ENCODE measurements at places on chromosomes 7 and 10. TPM values are rescaled to one million over a fixed set of nuclear protein-coding genes. Genes with fewer than 3 reads are reported as not detected.

Gene PRPS1L1
- not detected for total RNA-seq

Gene FOXI2
- 0.17 TPM for total RNA-seq

Gene CYP3A5
- total RNA-seq = 7.2 TPM

Gene ALOX5
- total RNA-seq = 9.3 TPM

Gene OR6B1
- total RNA-seq = not detected

Gene GIMAP6
- total RNA-seq = 9.1 TPM

Gene TMEM72
- total RNA-seq = 0.99 TPM

Gene AGAP5
- total RNA-seq = 5.8 TPM

Gene MPP7
- total RNA-seq = 3.9 TPM

Gene OR9A2
- 0.28 TPM for total RNA-seq

Gene HECW1
- total RNA-seq = 10.7 TPM

Gene IQUB
- total RNA-seq = 5.9 TPM

Gene CADPS2
- total RNA-seq = 36.7 TPM

Gene SORBS1
- 129 TPM for total RNA-seq

Gene GIMAP1
- total RNA-seq = 1.2 TPM
